ENCODE measurements at places on chromosomes 1 and 21.

DNA sequence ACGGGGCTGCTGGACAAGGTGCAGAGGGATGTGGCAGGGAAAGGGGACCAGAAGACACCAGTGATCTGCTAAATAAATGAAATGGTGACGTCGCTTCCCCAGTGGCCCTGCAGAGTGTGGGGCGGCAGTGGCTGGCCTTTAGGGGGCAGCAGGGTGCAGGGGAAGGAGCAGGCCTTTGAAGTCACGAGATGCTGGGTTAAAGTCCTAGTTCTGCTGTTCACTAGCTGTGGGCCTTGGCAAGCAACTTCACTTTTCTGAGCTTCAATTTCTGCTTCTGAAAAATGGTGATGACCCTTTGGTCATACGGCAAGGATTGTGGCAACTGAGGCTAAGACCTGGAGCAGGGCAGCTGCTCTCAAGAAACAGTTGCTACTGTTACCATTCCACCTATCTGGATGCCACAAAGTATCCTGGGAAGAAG lies 9.2 kb upstream of the GALE start:
- DNase-seq: peak; percentile 10

DNA sequence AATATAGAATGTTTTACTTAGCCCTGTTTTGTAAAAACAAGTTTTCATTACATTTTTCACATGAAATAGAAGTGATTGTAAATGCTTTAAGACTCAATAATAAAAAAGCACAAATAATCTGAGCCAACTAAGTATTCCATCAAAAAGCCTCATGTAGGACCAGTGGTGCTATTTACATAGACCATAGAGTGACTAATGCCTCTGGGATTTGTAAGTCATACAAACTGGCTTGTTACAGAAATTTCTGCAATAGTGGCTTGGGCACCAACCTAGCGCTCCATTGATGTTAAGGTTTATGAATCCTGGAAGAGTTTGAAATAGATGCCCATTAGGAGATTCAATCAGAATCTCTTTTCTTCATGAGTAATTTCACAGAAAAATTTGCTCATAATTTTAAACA lies 31.9 kb downstream of the ZMYM1 start:
- no peak for DNase-seq

- no peak for DNase-seq
Observed at GRCh38 chr1:191707288-191707687, 451.0 kb upstream of the RGS18 start.

- no peak for DNase-seq
Observed at GRCh38 chr1:228863776-228864175, 128.5 kb downstream of the RHOU start.

GRCh38 chr1:81452693-81453366 lies 347.9 kb upstream of the ADGRL2 start:
- no peak for DNase-seq

GRCh38 chr1:18955441-18956192 lies 859 bp downstream of the IFFO2 start:
- peak; percentile 26 for DNase-seq

GRCh38 chr21:21246007-21246406 lies 247.8 kb downstream of the NCAM2 start:
- DNase-seq: no peak

DNA sequence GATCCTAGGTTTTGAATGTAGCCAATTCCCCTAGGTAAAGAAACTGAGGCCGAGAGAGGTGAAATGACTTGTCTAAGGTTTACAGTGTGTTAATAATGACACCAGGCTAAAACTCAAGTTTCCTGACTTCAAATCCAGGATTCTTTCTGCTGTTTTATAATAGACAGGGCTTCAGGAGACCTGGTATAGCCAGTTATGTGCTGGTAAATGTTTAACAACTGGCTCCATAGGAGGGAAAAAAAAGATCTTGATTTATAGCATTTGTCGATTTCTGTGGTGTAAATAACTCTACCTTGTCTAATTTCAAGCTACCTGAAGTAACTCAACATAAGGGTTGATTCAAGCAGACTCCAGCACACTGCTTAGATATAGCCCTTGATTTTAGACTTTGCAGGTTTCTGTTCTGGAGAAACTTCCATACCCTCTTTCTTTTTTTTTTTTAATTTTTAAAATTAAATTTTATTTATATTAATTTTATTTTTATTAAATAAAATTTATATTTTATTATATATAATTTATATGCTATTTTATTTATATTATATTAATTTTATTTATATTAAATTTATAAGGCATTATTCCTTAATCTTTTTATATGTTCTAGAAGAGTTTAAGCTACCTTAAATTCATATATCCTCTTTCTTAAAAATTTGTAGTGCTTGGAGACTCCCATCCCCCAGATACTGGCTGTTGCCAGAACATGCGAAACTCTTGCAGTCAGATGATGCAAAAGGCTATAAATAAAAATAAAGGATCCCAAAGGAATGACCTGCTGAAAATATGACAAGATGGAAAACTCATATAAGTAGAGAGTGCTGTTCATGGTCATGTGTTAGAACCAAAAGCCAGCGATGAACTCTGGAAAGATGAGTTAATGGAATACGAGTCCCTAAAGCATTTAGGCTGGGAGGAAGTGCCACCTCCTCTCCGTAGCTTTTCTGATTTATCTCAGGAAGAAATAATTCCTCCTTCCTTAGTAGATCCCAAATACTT lies 35.4 kb upstream of the SRSF10 start:
- no peak for DNase-seq

DNA sequence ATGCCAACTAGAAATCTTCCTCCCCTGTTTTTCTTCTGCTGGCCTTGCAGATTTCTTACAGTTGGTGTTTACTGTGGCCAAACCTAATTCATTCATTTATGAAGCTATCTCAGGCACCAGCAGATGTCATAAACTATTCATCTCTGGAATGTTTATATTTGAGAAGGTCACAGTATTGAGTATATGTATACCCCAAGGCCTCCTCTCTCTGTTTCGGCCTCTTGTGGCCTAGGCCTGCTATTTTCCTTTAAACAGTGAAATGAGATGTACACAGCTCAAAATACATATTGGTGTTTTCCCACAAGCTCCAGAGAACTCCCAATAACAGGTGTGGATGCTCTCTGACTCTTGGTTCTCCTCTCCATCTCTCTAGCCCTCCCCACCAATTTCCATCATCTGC lies 520.7 kb upstream of the CAMK1G start:
- no peak for DNase-seq

DNA sequence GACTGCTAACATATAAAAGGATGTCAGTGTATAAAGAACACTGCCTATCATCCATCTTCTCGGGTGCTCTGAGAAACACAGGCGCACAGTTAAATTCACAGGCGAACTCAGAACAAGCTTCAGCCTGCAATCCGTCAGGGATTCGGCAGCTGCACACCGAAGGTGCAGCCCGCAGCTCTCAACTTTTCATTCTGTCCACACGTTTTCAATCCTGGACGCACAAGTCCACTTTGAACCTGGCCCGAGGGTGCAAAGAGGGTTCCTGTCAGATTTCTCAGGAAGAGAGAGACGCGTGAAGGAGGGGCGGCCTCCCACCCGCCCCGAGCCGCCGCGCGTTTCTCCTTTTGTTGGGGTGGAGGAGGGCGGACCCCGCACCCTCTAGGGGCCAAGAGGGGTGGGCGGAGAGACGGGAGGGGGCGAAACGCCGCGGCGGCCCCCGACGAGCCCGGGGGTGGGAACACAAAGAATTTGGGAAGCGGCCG lies 724 bp downstream of the DOCK7 start:
- peak; percentile 45 for DNase-seq

DNA sequence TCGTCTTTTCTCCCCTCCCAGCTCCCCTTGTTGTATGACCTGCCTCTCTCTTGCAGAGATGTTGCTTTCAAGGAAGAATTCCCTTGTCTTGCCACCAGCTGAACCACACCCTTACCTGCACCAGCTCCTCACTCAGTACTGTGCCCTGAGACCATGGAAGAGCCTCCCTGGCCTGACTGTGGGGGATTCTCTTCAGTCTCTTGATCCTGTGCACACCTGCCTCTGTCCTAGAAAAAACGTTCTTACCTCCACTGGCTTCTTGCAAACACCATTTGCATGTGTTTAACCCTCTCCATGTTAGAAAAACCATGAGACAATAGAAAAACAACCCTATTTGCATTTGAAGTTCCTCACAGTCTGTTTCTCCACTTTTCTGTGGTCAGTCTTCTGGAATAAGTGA lies 43.3 kb upstream of the FCRL4 start:
- no peak for DNase-seq

DNA sequence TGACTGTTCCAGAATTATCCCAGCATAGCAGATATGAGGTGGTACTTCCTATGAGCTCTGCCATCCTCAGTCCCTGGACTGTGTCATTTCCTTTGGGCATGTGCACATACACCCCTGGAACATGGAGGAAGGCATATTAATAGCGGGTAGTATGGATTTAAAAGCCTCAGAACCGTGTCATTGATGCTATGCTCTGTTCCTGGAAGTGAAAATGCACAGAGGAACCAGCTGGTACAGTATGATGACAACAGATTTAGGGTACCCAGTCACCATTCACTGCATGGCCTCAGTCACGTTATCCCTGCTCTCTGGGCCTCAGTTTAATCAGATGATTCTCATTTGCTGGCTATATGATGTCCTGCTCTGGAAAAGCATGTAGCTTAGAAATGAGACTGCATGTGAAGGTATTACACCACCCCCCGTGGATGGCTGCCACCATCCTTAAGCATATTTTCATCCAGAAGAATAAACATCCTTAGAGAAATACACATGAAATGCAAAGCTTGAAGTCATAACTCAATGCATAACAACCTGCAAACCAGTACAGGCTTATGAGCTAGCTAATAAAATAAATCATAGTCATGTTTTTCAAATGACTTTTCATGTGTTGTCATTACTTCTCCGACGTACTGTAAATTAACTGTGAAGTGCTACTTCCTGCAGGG lies 37.8 kb downstream of the SETD4 start:
- no peak for DNase-seq

GRCh38 chr21:31337996-31338907 lies 5.8 kb downstream of the TIAM1 start:
- DNase-seq: no peak

DNA sequence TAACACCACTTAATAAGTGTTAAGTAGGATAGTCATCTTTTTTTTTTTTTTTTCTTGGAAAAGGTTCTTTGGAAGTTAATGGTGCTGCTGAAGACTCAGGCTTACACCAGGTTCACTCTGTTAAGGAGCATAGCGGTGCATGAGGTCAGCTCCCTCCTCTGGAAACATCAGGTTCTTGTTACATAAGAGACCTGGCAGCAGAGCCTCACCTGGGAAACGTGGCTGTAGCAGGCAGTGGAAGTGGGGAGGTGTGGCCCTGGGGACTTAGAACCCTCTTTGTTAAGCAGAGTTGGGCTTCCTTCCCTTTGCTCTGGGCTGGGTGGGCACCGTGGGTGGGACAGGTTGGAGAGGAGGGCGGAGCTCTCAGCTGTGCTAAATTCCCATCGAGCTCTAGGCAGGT lies 104.1 kb downstream of the CNIH3 start:
- DNase-seq: no peak

DNA sequence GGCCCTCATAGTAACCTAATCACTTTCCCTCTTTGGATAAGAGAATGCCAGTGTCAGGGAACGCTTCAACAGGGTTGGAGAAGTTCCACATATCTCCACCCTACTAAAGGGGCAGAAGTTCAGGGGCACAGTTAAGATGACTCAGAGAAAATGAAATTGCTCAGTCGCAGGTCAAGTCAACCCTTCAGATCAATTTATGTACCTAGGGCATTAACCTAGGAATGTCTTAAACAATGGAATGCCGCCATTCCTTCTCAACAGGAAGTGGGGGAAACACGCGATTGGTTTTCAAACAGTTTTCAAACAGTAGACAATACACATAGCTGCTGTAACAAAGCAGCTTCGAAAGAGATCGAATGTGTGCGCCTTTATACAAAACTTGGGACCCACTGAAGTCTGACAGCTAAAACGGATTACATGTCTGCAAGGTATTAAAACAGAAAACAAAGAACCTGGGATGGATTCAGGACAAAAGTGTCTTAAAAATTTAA lies 897 bp downstream of the SLC25A24 start:
- DNase-seq: no peak

GRCh38 chr1:201359031-201359872 lies 18.2 kb downstream of the TNNT2 start:
- DNase-seq: no peak

- DNase-seq: no peak
Observed at GRCh38 chr1:66624412-66625060, 90.6 kb downstream of the SGIP1 start.

DNA sequence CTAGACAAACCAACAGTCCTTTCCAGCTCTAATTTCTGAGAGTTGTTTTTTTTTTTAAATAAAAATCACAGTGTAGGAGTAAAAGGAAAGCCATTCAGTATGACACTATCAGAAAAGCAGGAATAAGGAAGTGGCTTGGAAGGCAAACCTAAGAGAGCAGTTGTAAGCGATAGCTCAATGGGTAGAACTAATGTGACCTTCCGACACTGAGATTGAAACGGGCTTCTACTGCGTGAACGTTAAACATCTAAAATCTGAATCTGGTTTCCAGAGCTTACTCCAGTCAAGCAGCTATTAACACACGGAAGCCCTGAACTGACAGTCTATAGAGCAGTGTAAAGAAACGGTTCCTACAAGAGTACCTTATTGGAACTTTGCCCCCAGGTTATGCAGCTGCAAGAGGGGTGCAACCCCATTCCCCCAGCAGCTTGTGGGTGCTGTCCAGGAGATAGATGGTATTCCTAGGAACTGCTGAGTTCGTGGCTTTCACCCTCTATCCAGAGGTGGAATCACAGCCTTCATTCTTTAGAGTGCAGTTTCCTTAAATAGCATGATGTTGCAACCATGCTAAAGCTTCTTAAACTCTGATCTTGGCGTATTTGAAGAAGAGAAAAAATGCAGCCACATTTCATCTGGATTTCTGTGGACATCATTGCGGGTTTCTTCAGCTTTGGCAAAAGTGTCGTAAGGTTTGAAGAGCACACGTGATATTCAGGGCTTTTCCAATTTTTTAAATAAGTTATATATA lies 3.3 kb upstream of the IRF2BP2 start:
- DNase-seq: no peak

DNA sequence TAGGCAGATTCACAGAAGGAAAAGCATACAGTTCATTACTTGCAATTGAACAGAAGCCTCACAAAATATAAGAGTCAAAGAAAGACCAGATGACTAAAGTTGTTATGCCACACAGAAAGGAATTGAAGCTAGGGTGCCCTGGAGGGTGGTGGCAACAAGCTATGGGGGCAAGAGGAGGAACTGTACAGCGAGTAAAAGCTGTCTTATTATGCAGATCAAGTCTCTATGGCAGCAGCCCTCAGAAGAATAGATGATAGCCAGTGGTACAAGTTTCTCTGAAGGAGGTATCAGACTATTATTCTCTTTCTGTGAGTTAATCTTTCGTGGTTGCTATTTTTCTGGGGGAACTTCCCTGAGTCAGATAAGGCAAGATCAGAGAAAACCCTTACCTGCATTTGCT lies 72.2 kb downstream of the C21orf91 start:
- no peak for DNase-seq

DNA sequence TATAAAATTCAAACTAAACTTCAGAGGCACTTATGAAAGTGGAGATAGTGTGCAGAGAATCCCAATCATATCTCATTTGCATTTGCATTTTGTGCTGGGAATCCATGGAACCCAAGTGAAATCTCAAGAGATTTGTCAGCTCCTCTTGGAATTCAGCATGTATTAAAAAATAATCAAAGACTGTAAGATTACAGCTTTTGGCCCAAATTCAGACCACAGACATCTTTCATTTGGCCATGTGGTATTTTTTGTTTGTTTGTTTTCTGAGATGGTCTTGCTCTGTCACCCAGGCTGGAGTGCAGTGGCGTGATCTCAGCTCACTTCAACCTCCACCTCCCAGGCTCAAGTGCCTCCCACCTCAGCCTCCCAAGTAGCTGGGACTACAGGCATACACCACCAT lies 3.8 kb upstream of the CACYBP start:
- DNase-seq: no peak

GRCh38 chr1:27858949-27859576 lies 13.3 kb upstream of the THEMIS2 start:
- DNase-seq: no peak

Measured in NCI-H187 (cell line).